ENCODE measurements at places on chromosomes 16 and 17.

GRCh38 chr16:52740766-52741165, 193.8 kb upstream of the TOX3 start:
- DNase-seq = no peak

- no peak for DNase-seq
These were observed 2.6 kb downstream of the BAIAP3 start for GRCh38 chr16:1335996-1336395.

DNA sequence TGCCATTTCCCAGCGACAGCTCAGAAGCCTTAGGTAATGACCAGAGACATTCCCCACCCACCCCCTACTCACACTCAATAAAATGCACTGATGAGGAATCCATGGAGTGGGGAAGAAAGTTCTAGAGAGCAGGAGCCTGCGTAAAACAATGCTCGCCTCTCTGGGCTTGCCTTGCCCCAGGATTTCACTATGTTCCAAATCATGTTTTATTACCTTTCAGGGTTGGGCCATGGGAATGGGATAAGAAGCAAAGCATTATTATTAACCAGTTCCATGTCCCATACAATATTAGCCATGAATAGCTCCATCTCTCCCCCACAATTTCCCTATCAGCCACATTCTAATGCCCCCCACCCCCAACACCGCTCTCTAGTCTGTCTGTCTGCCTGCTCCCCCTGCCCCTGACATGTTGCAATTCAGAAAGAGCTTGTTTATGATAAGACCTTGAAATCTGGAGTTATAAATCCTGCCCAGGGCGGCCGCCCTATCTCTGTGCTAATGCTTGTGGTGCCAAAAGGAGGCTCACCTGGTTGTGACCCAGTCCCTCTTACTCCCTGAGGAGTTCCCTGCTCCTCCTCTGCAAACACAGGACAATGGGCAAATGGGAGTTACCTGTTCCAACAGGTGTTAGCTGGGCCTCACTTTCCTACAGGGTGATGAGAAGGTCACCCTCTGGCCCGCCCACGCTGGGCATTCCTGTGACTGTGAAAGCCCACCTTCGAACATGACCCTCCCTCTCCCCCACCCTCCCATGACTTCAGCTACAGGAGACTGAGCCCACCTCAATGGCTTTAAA, 28.0 kb upstream of the DDX52 start:
- no peak for DNase-seq

DNA sequence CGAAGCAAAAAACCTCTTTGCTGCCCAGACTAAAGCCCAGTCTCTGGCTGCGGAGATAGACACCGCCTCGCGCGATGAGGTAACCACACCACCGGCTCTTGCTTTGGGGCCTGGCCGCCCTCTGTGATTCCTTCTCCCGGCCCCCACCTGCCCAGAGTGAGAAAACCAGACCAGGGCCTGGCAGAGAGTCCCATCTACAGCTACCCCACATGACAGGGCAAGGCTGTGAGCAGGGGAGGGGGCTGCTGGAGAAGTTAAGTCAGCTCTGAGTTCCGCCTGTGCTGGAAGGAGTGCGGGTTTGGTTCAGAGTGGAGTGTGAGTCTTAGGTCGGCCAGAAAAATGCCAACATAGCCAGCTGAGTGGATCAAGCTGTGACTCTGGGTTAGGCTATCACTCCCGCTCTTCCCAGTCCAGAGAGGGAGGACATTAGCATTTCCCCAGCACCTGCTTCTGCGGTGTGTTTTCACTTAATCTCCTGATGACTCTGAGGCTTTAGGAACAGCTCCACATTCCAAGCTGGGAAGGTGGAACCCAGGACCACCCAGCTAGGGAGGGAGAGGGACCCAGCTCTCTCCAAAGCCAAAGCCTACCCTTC, 139.0 kb downstream of the RAB11FIP4 start:
- no peak for DNase-seq

- no peak for DNase-seq
These were observed 210.2 kb downstream of the MSI2 start for GRCh38 chr17:57466521-57466920.

- no peak for DNase-seq
These were observed 25.7 kb downstream of the MRM1 start for GRCh38 chr17:36627101-36627500.

DNA sequence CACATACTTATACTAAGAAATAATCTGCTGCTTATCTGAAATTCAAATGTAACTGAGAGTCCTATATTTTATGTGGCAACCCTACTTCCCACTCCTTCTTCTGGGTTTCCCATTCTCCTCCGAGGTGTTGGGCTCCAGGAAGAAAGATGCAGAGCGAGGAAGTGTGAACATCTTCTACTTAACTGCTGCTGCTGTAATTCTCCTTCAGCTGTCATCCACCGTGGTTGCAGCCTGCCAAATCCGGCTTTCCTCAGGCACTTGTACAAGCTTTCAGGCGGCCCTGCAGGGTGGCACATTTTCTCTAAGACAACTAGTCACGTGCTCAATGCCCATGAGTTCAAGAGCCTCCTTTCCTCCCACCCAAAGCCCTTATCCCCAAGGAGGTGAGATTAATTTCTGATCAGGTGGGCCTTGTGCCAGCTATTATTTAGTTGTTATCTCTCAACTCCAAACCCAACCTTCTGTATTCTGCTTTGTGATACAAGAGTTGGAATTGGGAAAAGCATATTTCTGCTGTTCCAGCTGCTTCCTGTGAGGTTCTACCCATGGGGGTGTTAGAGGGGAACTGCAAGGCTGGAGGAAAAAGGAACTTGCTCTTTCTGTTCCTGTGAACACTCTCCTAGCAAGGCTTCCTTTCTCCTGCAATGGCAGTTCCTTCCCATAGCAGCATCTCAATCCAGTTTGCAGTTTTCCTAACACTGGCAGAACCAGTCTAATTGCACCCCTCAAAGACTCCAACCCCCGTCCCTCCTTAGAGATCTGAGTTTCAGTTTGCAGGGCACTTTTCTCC, 67.6 kb upstream of the RBBP6 start:
- DNase-seq = no peak

DNA sequence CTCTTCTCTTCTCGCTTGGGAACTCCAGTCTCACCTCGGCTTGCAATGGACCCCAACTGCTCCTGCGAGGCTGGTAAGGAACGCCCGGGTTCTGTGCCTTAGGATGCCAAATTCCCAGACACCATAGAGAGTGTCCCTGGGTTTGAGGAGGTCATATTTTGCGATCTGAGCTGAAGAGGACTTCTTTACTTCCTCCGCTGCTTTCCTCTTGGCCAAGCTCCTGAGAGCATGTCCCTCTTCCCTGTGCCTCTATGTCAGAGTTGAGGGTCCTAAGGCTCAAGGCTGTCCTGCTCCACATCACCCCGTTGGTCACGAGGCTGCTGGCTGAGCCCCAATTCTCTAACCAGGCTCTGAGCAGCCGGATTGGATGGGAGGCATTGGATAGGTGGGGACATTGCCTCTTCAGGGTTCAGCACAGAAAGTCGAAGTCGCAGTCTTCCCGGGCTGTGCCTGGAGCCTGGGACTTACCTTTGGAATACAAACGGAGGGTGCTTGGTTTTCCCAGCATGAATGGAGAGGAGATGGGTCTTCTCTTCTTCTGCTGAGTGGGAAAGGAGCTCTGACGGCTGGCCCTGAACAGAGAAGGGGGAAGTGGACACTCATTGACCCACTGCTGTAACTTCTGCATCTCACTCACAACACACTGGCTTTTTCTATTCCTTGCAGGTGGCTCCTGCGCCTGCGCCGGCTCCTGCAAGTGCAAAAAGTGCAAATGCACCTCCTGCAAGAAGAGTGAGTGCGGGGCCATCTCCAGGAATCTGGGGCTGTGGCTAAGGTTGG, 416 bp downstream of the MT1H start:
- DNase-seq = peak; percentile 8

DNA sequence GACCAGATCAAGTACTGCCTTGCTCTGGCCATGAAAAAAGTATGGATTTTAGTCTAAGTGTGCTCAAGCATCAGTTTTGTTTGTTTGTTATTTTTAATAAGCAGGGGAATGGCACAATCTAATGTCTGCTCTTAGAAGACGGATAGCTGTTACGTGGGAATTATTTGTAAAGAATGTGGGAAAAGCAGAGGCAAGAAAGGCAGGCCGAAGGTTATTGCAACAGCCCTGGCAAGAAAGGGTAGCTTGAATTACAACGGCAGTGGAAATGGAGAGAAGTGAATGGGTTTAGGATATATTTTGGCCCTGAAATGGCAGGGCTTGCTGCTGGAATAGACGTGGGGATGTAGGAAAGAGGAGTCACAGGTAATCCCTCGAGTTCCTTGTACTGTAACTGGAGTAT, 987 bp upstream of the HASPIN start:
- no peak for DNase-seq

GRCh38 chr17:30292286-30292858, 628 bp upstream of the BLMH start:
- peak; percentile 32 for DNase-seq

- DNase-seq = no peak
These were observed 9.1 kb downstream of the ATP2A3 start for GRCh38 chr17:3954976-3955672.

DNA sequence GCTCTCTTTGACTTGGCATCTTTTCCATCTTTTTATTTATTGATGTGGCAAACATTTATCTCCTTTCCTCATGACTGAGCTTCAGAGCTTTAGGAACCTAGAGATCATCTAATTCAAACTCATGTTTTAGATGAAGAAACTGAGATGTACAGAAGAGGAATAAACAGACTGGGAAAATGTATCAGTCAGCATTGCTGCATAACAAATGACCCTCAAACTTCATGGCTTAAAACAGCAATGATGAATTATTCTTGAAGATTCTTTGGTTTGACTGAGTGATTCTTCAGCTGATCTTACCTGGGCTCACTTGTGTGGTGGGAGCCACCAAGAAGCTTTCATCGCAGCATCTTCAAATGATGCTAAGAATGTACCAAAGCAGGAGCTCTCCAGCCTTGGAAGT, 44.0 kb upstream of the IRF8 start:
- DNase-seq = no peak

DNA sequence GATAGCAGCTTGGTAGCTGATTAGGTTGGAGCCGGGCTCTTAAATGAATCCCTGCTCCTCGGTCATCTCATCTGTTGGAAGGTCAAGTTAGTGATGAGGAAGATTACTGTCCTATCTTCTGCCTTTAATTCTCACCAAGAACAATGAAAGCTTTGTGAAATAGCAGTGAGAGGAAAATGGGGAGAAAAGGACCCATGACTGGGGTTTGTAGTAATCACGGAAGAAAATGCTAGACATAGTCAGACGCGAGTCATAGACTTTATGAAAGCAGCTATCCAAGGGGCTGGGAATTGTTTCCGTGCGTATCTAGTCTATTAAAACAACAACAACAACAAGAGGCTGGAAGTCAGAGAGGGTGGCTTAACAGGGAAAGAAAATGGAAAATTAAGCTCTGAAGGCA, 18.3 kb downstream of the PIK3R5 start:
- no peak for DNase-seq

DNA sequence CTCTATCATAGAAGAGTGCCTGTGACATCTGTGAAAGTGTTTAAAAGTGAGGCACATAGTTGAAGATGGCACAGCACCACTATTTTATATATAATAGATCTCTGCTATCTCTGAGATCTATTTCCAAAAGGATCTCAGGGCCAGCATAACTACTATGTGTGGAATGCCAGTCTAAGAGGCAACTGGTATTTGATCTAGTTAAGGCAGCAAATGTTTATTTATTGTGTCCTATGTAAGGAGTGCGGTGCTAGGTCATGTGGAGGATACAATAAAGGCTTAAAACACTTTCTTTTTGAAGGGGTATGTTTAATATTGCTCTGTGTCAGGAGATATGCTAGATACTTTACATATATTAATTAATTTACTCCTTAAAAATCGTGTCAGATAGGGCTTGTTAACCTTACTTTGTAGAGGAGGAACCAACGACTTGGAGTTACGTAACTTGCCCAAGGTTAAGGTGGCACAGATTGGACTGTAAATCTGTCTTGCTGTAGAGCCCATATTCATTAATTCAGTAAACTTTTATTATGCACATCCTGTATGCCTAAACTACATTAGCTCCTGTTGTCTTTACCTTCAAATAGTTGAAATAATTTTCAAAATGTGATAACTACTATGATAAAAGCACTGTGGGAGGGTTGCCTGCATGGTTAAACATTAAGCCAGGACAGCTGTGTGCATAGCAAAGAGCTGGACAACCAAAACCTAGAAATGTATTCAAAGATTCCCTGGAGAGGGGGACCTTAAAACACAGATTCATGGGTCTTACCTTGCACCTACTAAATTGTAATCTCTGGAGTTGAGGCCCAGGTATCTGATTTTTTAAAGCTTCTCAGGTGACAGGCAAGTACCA, 83.3 kb downstream of the NLK start:
- no peak for DNase-seq

GRCh38 chr17:5793157-5793556, 208.8 kb upstream of the NLRP1 start:
- DNase-seq = no peak

DNA sequence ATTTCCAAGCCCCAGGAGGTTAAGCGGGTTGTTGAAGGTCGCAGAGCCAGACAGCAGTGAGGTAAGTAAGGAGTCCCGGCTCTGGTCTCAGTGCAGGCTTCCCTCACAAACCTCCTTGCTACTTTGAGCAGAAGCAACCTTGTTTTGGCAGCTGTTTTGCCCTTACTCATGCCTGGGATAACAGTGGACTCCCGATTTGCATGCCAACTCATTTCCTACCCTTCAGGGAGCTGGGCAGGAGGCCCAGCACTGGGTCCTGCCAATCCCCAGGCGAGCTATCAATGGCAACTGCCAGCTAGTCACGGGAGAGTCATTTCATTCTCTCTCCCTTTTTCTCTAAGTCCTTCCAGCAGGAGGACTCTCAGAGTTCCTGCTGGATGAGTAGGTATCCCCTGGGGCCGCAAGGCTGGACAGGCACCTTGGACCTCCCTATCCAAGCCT, 72.0 kb upstream of the KSR1 start:
- DNase-seq = no peak

DNA sequence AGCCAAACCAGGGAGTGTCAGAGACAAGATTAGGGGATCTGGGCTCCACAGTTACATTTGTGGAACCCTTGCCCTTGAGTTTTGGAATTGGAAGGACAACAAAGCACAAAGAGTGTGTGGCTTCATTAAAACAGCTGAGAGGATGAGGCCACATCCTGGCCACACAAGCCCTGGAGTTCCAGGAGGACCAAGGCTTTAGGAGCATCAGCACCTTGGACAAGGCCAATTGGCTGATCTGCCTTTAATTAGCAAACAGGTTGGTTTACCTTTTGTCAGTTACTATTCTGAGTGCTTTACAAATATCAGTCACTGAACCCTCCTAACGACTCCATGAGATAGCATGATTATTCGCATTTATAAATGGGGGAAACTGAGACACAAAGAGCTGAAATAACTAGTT, 54.7 kb downstream of the SLC6A2 start:
- no peak for DNase-seq

GRCh38 chr17:73492821-73493814, 151.1 kb downstream of the SDK2 start:
- DNase-seq = no peak

All from CD14-positive monocyte (primary cell).